ENCODE measurements at places on chromosomes 5 and 9.
A peak's percentile ranks its signal among the peaks of the same experiment; 100 is the strongest.

DNA sequence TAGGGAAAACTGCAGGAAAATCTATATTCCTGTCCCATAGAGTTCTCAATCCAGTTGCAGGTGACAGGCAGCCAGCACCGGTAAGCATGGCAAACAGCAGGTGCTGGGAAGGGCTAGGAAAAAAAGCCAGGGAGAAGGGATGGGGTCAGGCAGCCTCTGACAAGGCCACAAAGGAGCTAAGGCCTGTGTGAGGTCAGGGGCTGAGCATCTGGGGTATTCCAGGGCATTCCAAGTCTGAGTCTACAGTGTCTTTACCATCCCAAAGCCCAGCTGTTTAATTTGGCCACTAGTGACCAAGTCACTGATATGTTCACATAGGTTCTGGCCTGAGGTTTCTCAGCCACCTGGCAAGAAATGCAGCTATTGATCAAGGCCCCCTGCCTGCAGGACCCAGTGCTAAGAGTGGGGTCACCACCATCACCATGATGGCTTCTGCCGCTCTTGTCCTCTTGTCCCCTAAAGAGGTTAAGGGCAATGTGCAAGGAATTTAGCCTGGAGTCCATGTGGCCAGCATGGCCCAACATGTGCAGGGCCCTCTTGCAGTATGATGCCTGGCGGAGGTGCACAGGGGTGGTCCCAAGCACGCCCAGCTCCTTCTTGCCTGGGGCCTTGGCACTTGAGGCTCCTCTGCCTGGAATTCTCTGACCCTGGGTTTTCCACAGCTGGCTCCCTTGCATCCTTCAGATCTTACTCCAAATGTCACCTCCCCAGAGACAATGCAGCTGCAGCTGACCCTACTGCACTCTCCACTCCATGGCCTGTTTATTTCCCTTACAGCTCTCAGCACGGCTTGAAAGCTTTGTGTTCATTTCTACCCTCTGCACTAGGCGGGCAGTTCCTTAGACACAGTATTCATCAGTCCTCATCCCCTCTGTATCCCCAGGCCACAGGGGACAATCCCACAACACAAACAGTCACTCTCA lies 213.1 kb downstream of the MSX2 start:
- no peak for DNase-seq

- DNase-seq = no peak
Observed at GRCh38 chr9:93188426-93189368, 4.8 kb downstream of the WNK2 start.

DNA sequence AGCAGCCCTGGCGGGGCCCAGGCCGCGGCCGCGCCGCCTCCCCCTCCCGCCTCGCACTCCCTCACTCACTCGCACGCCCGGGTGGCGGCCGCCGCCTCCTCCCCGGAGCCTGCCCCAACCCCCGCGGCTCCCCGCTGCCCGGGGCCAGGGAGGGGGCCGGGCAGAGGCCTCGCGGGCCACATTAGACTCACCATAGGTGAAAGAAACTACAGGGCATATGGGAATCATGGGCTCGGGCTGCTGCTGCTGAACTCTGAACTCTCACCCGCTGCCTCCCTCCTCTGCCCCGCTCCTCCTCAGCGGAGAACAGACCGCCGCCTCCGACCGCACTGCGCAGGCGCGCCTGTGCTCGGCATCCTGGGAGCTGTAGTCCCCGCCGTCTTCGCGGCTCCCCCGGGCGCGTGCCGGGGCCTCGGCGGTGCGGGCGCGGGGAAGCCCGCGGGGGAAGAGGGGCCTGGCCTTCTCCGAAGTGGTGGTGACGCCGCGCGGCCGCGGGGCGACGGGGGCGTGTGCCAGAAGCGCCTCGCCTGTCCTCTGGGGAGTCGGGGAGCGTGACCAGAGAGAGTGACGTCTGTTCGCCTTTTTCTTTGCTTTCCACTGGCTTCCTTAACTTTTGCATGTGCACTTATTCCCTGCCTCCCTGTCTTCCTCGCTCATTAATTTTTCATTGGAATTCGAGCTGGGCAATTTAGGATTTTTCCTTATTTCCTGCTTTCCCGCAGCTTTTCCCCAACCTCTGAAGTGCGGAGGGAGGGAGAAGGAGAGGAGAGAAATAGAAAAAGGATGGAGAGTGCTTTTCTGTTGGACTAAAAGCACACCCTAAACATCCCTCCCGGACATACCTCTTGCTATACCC lies at the start of gene ZFR:
TSS of gene ZFR (minus strand) at position 310 of the 856 bp plus-strand sequence. CDS start at position 228, 82 bp downstream.
- DNase-seq = peak; percentile 97

GRCh38 chr9:81819859-81820546 lies 108.2 kb upstream of the SPATA31D4 start:
- no peak for DNase-seq

GRCh38 chr5:107949688-107950341 lies 279.1 kb upstream of the EFNA5 start:
- DNase-seq = no peak

- no peak for DNase-seq
Observed at GRCh38 chr5:150166650-150167511, at the start of gene CDX1. CDX1 (plus strand) TSS chr5:150166778; CDS start chr5:150166877, 99 bp downstream.

DNA sequence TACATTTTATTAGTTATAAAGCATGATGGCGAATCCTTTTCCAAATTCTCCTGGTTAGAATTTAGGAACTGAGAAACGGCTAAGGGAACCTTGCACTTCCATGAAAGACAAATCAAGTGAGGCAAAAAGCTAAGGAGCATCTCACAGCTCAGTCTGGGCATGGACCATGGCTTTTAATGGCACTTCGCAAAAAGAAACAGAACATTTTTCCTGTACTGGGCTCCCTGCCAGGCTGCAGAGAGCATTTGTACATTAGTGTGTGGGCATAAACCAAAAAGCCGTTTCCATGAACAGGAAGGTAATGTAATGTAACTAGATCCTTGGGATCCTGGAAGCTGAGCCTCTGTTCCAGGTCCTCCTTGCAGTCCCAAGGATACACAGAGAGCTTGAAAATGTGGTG lies 354.2 kb downstream of the MRPS30 start:
- DNase-seq = no peak

DNA sequence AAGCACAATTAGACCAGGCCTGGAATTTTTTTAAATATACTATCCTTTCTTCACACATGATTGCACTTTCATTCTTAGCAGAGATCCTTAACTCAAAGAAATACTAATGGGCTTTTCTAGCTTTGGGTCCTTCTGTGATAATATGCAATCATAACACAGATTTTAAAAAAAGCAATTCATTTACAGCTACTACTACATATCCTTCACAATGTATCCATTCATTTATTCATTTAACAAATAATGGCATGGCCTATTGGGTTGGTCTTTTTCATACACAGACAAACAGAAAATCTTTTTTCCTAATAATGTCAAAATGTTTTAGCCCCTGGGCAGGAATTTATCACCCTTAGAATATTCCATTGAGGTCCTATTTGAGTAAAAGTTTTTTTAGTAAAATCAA lies 47.0 kb downstream of the SAXO1 start:
- DNase-seq = no peak

- DNase-seq = no peak
Observed at GRCh38 chr5:154278186-154278585, 87.7 kb downstream of the GALNT10 start.

- no peak for DNase-seq
Observed at GRCh38 chr5:37222181-37222580, 27.0 kb downstream of the CPLANE1 start.

- DNase-seq = no peak
Observed at GRCh38 chr5:163867738-163868137, 362.3 kb downstream of the MAT2B start.

DNA sequence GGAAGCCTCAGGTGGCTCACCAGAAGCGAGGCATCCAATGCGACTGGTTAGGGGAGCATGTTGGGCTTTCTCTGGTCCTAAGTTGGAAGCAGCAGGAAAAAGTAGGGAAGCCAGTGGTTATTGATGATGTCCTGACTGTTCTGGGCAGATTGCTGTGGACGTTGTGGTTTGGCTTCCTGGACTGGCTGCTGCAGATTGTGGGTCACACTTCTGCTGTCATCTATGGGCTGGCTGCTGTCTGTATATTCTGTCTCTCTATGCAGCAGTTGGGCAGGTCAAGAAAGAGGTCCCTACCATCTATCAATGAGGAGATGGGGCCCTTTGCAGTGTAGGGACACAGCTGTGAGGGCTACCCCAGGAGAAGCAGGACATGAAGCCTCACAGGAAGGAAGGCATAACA lies 13.5 kb upstream of the MARCHF6 start:
- no peak for DNase-seq

DNA sequence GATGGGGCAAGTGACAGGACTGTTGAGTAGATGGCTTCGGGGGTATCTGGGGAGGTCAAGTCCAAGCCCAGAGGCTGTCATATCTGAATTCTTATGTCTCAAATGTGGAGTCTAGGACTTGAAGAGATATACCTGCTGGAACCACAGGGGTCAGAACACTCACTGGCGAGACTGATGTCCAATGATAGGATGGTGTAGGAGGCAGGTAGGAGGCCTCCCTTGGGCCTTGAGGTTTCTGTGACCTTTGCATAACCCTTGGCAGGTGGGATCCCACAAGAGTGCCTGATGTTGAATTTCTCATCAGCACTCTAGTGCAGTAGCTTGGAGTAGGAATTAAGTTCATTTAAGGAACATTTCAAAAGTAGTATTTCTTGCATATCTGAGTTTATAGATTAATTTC lies 2.8 kb downstream of the CCL21 start:
- no peak for DNase-seq

GRCh38 chr9:4297151-4297785 lies 2.6 kb downstream of the GLIS3 start:
- peak; percentile 91 for DNase-seq

DNA sequence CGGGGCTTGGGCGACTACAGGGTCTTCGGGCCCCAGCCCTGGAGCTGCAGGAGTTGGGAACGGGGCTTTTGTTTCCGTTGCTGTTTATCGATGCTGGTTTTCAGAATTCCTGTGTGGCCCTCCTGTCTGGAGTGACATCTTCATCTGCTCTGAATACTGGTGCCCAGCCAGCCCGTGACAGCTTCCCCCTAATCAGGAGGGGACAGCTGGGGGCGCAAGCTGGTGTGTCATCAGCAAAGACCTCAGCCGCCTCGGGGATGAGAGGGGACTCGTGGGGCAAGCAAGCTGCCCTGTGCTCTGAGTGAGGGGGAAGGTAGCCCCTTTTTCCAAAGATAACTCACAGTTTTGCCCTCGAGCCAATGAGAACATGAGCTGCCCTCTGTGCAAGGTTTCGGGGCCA lies 110.7 kb downstream of the RXRA start:
- DNase-seq = no peak

DNA sequence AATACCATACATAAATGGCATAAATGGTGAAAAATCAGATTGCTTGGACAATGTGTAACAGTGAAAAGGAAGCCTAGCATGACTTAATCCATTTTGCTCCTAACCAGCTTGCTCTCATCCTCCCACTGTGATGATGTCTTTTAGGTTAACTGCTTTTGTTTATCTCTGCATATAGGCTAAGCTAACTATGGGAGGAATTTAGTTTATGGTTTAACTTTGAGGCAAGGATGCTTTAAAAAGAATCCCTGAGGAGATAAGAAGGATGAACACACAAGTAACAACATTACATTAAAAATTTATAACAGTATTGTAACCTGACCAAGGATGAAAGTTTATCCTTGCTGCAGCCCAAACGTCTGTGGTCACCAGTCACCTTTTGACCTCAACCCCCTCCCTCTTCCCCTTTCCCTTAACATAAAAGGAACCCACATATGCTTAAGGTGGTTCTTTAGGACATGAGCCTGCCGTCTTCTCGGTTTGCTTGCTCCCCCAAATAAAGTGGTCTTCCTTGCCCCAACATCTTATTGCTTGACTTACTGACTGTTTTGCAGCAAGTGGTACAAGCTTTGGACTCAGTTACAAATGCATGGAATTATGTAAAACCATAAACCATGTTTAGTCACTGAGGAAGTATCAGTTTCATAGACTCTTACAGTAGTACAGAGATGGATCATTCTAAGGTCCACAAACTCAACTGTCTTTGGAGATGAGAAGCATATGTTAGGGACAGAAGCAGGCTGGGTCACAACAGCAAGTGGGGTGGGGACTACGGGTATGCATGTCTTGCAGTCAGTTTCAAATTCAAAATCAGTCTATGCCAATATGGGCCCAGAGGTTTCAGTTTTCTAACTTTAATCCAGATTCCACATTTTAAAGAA lies 31.3 kb downstream of the AGXT2 start:
- no peak for DNase-seq

DNA sequence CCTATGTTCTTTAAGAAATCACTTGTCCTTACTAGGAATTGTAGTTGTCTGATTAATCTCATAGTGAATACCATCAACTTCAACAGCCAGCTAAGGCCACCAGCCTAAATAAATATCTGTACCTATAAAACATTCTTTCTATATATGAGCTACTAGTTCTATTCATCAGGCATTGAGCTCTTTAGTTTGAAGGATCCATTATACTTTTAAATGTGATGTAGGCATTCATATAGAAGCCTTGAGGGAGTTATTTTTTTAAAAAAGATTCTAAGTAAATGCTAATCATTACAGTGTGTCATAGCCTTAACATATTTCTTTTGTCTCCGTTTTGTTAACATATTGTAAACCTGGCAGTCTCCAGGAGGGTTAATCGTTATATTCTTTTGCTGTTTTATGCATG lies 838.3 kb downstream of the PTPRD start:
- no peak for DNase-seq

GRCh38 chr5:151677776-151678545 lies 8.8 kb downstream of the SPARC start:
- DNase-seq = peak; percentile 67

GRCh38 chr9:80690349-80690939 lies 998.9 kb downstream of the TLE1 start:
- peak; percentile 2 for DNase-seq

- DNase-seq = no peak
Observed at GRCh38 chr5:75545131-75545530, 33.4 kb downstream of the POLK start.

DNA sequence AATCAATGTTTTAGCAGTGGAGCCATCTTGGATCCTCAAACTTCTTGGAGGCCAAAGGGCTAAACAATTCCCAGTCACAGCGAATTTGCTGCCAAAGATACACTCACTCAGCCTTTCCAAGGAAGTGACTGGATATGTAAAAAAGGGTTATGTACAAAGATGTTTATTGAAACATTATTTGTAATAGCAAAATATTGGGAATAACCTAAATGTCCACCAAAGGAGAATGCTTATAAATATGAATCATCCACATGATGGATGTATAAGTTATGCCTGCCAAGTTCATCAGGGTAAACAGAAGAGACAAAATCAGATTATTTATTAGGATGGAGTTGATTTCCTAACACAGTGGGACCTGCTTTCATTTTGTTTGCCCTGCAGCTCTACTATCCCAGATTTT lies 145.2 kb upstream of the ABCA1 start:
- no peak for DNase-seq

- DNase-seq = no peak
Observed at GRCh38 chr5:82290908-82291307, 12.8 kb upstream of the RPS23 start.

GRCh38 chr9:86075132-86076109 lies 23.9 kb downstream of the GOLM1 start:
- peak; percentile 19 for DNase-seq

DNA sequence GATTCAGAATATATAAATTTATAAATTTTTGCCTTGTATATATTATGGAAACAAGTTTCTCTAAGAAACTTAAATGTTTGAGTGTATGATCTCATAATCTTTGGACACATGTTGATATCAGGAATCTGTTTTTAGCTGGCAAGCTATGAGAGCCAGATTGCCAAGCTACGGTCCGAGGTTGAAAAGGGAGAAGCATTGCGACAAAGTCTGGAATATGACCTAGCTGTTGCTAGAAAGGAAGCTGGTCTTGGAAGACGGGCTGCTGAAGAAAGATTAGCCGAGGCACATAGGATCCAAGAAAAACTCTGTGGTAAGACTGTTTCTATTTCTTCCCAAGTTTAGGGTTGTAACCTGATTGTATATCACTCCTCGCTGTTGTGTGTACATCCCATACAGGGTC lies 25.9 kb downstream of the CCDC171 start:
- no peak for DNase-seq
